ELF-1 (cell line): ENCODE measurements at places on chromosomes 13 and 19.

- DNase-seq = no peak
Measured at GRCh38 chr13:107375701-107376340, 807.9 kb upstream of the ARGLU1 start.

DNA sequence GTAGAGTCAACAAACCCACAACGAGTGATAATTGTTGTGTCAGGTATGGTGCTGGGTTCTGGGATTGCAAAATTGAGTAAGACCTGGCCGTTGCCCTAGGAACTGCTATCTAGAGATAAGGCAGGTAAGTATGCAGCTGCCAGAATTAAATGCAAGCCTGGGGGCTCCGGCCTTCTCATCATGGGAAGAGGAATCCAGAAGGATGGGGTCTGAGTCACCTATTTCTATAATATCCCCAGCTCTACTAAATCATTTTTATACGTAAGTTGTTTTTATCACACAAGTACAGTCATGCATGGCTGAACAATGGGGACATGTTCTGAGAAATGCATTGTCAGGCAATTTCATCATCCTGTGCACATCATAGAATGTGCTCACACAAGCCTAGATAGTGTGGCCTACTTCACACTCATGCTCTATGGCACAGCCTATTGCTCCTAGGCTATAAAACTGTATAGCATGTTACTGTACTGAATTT, 203.0 kb downstream of the KLF5 start:
- peak; percentile 24 for DNase-seq

GRCh38 chr13:42041684-42042035, 6.8 kb upstream of the DGKH start:
- DNase-seq = peak; percentile 73

GRCh38 chr13:50635504-50635903, 208.0 kb downstream of the DLEU7 start:
- DNase-seq = no peak

- DNase-seq = peak; percentile 35
Measured at GRCh38 chr19:41319500-41320184, 9.7 kb downstream of the CCDC97 start.

DNA sequence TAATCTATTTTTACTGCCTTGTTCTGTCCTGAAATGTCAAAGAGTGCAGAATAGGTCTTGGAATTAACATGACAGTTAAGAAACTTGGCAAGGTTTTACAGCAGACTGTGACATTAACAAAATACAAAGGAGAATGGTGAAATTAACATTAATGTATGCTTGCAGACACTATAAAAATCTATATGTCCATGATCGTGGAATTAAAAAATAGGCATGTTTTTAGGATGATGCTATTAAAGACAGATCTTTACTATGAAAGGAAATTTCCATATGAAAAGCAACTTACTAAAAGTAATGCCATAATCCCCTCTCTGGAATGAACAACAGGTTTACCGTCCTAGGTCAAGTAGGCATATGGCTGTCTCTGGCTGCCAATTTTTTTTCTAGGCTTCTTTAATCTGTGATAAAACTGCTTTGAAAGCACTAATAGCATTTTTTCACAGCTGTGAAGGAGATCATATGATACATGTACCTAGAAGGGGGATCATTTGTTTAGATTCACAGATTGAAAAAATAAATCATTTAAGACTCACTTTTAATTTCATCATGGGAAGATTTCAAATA, 291.5 kb downstream of the ZNF536 start:
- no peak for DNase-seq

GRCh38 chr19:18637673-18638630, 1.1 kb downstream of the KLHL26 start:
- DNase-seq = no peak
